A673 (cell line): ENCODE measurements at places on chromosomes 12 and 14. TPM values are rescaled to one million over a fixed set of nuclear protein-coding genes. Genes with fewer than 3 reads are reported as not detected.

DNA sequence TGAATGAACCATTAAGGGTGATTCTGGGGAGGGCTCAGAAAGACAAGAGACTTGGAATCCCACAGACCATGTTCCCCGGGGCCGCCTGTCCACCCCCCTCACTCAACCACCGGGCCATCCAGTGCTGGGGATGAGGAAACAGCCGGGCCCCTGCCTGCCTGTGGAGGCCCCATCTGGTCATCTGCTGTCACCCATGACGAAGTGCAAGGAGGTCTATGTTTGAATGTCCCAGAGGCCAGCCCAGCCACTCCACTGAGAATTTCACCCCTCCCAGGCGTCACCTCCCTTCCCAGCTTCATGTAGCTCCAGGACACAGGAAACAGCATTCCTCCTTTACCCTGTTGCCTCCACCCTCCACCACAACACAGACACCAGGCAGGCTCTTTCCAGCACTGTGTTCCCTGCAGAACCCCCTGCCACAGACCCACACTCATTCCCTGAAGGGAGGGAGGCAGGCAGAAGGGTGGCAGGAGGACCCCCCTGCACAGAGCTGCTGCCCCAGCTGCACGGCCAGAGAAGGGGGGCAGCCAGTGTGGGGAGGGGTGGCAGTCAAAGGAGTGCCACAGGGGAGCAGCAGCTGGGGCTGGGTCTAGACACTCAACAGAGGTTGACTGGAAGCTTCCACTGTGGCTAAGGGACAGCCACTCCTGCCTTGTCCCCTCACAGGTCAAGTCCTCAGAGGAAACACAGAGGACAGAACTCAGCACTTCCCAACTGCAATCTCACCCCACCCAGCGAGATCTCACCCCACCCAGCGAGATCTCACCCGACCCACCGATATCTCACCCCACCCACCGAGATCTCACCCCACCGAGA is 50.3 kb upstream of the PPP2R5C start:
- H3K4me1 ChIP-seq, result peaks cover 6% of the 10 kb centered on the region
- no peaks in the 10 kb centered on the region for H3K27me3 ChIP-seq
- H3K36me3 ChIP-seq, result no peaks in the 10 kb centered on the region
- no peak overlapping the region for H3K4me3 ChIP-seq
- no peak overlapping the region for H3K27ac ChIP-seq

NEK9 gene
- total RNA-seq, result 75.8 and 76.1 TPM in 2 replicates

DNA sequence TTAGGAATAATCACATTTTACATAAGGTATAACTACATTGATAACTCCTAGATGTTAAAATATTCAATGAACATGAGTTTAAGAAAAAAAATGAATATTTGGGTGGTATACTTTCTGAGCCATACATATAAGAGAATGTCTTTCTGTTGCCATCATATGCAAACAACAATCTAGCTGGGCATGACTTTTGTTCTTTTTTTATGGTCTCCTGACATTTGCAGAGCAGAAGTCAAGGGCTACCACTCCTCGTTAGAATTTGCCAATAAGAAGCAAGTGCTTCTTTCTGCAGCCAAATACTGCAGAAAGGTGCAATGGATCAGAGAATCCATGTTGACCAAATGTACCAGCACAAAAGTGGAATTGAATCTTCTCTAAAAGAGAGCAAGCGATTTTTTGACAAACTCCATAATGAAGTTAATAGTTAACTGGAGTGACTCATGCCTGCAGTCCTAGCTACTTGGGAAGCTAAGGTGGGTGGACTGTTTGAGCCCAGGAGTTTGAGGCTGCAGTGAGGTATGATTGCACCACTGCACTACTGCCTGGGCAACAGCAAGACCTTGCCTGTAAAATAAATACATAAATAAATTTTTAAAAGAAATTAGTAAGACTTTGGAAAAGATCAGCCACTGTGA is 25.5 kb upstream of the CCDC91 start:
- H3K27me3 ChIP-seq, result no peaks in the 10 kb centered on the region
- no peak overlapping the region for H3K27ac ChIP-seq
- no peak overlapping the region for H3K4me3 ChIP-seq
- H3K4me1 ChIP-seq, result no peaks in the 10 kb centered on the region
- no peaks in the 10 kb centered on the region for H3K36me3 ChIP-seq
- DNase-seq, result no peak

DNA sequence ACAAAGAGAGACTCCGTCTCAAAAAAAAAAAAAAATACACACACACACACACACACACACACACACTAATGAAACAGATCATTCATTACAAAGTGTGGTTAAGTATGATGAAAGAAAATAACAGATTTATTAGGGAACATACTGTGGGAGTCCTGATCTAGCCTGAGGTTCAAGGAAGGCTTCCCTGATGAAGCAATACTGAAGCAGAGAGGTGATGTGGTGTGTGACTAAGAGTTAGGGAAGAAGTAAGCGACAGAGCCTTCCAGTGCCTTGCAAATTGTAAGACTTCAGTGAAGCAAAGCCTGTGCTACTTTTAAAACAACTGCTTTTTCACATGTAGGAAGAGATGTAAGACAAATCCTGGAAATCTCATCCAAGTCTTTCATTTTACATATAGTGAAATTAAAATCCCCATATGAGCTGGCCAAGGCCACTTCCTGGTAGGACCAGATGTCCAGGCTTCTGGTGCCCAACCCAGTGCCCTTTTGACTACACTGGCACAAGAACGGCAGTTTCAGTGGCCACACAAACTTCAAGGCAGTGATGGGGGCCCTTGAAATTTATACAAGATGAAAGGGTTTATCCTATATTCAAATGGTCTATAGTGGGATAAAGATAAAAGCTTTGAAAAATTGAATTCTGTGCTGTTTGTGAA is 86.2 kb downstream of the STON2 start:
- H3K4me1 ChIP-seq, result peaks cover 7% of the 10 kb centered on the region
- H3K27me3 ChIP-seq, result no peaks in the 10 kb centered on the region
- no peaks in the 10 kb centered on the region for H3K36me3 ChIP-seq
- no peak overlapping the region for H3K27ac ChIP-seq
- no peak for DNase-seq

GRCh38 chr14:60087668-60088067 is 4.1 kb upstream of the PCNX4 start:
- H3K36me3 ChIP-seq, result no peaks in the 10 kb centered on the region
- no peak overlapping the region for H3K4me3 ChIP-seq
- peaks cover 8% of the 10 kb centered on the region for H3K4me1 ChIP-seq
- H3K27me3 ChIP-seq, result no peaks in the 10 kb centered on the region

DNA sequence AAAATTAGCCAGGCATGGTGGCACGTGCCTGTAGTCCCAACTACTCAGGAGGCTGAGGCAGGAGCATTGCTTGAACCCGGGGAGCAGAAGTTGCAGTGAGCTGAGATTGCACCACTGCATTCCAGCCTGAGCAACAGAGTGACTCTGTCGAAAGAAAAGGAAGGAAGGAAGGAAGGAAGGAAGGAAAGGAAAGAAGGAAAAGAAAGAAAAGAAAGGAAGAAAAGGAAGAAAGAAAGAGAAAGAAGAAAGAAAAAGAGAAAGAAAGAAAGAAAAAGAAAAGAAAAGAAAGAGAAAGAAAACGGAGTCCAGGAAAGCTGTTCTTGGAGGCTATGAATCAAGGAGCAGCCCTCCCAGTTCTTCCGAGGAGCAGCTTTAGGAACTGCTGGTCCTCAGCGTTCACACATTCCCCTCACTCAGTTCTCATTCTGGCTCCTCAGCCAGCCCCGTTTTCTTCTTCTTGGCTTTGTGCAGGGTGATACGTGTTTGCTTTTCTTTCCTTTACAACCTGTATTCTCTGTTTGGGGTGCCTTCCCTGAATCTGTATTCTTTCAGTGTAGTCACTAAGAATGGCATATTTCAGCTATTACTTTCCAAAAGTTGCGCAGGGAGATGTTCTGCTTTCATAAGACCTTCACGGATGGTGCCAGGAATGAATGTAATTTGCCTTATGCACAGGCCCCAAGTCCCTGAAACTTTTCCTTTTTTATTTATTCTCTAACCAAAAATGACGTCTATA is 12.2 kb downstream of the FBXL14 start:
- H3K4me3 ChIP-seq, result no peak overlapping the region
- peaks cover 16% of the 10 kb centered on the region for H3K4me1 ChIP-seq
- H3K27me3 ChIP-seq, result no peaks in the 10 kb centered on the region
- no peak for DNase-seq
- H3K36me3 ChIP-seq, result no peaks in the 10 kb centered on the region

DNA sequence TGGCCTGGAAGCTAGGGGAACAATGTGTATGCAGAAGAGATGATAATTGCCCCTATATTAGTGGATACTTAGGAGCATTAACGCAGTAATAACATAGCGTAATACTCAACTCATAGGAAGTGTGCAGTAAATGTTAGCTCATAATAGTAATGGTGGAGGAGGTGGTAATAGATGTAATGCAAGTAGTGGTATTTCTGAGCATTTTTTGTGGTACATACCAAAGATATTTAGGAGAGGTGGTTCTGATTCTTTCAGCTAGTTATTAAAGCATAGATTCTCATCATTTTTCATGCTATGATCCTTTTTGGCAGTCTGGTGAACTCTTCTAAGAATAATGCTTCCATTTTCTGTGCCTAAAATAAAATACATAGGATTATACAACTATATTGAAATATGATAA is 233.1 kb downstream of the PTPRO start:
- no peaks in the 10 kb centered on the region for H3K27me3 ChIP-seq
- H3K27ac ChIP-seq, result no peak overlapping the region
- H3K4me3 ChIP-seq, result no peak overlapping the region
- H3K36me3 ChIP-seq, result no peaks in the 10 kb centered on the region
- no peaks in the 10 kb centered on the region for H3K4me1 ChIP-seq

DNA sequence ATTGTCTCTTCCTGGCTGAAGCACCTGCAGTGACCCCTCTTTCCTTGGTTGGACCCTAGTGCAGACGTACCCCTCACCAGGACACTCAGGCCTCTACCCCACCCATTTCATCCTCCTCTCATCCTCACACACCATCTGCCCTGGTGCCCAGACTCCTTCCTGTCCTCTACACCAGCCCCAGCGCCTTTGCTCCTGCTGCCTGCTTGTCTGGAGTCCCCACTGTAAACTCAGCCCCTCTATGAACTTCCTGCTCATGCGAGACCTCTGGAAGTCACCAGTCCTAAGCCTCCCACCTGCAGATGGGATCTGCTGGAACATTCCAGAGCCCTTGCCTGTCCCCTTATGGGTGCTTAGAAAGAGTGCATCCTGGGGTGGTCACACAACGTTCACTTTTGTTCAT is 242.5 kb downstream of the ADGRD1 start:
- H3K27ac ChIP-seq, result no peak overlapping the region
- H3K27me3 ChIP-seq, result peaks cover 12% of the 10 kb centered on the region
- no peaks in the 10 kb centered on the region for H3K4me1 ChIP-seq
- no peak overlapping the region for H3K4me3 ChIP-seq

DNA sequence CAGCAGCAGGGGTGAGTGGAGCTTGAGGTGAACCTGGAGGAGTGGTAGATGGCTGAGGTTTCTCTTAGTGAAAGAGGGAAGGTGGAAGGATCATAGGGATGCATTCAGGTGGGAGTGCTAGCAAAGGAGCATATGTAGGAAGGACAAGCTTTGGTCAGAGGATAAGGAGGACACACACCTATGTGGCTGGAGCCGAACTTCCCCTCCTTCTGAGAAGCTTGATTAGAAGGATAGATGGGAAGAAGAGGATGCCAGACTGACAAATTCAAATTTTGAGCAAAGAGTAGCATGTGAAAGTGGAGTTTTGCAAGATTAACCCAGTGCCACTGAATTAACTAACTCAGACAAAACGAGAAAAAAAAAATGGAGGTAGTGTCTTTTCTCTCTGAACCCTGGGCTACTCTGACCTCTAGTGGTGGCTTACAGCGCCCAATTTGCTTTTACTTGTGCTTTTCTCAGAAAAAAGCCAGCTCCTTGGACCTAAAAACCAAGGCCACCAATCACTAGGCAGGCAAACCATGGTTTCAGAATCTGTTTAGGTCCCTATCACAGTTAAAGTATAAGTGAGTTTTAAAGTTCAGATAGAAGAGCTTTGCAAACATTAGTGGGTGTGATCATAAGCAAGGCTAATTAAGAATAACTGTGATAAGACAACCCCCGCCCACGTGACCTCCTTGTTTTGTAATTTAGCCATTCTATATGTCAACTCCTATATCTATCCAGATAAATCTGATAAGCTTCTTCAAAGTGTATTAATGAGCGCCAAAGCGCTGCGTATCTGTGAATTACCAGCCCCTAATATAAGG is 15.5 kb downstream of the EMP1 start:
- peak overlapping the region; percentile 10 for H3K27ac ChIP-seq
- H3K4me3 ChIP-seq, result no peak overlapping the region
- no peaks in the 10 kb centered on the region for H3K36me3 ChIP-seq
- H3K4me1 ChIP-seq, result peaks cover 35% of the 10 kb centered on the region

DNA sequence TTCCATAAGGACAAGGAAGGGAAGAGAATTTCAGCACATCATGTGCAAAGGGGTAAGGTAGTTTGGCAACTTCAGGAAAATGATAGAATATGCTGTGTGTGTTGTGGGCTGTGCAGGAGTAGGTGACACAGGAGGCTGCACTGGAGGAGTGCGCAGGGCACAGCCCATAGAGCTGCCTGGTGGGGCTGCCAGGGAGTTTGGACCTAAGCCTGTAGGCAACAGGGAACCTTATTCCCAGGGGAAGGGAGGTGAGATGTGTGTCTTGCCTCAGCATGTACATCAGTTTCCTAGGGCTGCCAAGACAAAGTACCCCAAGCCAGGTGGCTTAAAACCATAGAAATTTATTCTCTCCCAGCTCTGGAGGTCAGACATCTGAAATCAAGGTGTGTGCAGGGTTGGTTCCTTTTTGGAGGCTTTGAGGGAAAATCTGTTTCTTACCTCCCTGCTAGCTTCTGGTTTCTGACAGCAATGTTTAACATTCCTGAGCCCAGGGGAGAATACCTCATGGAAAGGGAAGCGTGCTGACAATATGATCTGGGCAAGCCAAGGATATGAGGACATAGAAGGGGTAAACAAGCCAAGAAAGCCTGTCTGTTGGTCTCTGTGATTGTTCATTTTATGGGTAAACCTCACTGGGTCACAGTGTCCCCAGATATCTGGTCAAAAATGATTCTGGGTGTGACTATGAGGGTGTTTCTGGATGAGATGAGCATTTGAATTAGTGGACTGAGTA is 174.0 kb upstream of the NTF3 start:
- no peak overlapping the region for H3K27ac ChIP-seq
- H3K36me3 ChIP-seq, result no peaks in the 10 kb centered on the region
- no peak for DNase-seq
- no peaks in the 10 kb centered on the region for H3K4me1 ChIP-seq
- no peak overlapping the region for H3K4me3 ChIP-seq
- H3K27me3 ChIP-seq, result no peaks in the 10 kb centered on the region

DHRS2 gene
- 0.83 and 1.2 TPM in 2 replicates for total RNA-seq

CCDC184 gene
- 0.63 and 0.69 TPM in 2 replicates for total RNA-seq

GRCh38 chr12:43893670-43894069 is 57.8 kb downstream of the TMEM117 start:
- DNase-seq, result no peak
- H3K4me1 ChIP-seq, result no peaks in the 10 kb centered on the region
- H3K27ac ChIP-seq, result no peak overlapping the region
- H3K36me3 ChIP-seq, result no peaks in the 10 kb centered on the region
- no peaks in the 10 kb centered on the region for H3K27me3 ChIP-seq
- H3K4me3 ChIP-seq, result no peak overlapping the region
